ENCODE measurements at places on chromosomes 12 and 14.
A peak's percentile ranks its signal among the peaks of the same experiment; 100 is the strongest.

GRCh38 chr14:68234101-68234905 is 414.7 kb downstream of the RAD51B start:
- no peak for DNase-seq

DNA sequence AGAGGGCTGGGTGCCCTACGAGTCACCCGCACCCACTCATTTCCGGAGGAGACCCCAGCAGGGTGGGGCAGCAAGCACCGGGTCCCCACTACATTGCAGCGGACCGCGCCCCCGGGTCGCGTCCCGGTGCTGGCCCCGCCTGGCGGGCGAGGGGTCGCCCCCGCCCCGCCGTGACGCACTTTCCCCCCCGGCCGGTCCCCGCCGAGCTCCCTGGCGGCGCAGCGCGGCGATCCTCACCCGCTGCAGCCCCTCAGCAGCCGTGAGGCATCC is 106.1 kb downstream of the PRICKLE1 start:
- no peak for DNase-seq

DNA sequence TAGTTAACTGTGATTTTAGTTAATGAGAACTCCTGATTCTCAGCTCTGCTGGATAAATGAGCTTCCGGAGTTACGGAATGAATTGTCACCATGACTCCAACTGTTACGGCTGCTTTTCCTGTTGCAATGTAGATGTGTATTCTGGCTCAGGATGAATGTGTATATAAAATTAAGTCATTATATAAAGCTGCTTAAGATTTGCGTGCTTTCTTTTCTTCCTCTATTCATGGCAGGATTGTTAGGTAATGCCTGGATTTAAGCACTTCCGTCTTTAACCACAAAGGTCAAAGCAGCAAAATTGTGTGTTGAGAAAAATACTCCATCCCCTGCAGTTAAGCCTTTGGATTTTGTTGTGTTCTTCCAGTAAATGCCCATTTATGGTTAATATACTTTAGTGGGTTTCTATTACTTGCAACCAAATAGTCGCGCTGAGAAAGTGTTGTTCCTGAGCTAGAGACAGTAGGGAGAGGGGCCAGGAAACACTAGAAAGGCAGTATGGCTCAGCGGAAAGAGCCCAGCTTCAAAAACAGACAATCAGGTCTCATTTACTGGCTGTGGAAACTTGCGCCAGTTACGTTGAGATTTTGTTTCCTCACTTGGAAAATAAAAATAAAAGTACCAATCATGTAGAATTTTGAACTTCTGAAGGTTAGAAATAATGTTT is 9.4 kb upstream of the CCDC175 start:
- DNase-seq, result no peak

- DNase-seq, result peak; percentile 78
These were observed 253.1 kb downstream of the EFCAB11 start for GRCh38 chr14:89701211-89702043.

- DNase-seq, result no peak
These were observed 2.5 kb downstream of the OR6C76 start for GRCh38 chr12:55428331-55429243.

DNA sequence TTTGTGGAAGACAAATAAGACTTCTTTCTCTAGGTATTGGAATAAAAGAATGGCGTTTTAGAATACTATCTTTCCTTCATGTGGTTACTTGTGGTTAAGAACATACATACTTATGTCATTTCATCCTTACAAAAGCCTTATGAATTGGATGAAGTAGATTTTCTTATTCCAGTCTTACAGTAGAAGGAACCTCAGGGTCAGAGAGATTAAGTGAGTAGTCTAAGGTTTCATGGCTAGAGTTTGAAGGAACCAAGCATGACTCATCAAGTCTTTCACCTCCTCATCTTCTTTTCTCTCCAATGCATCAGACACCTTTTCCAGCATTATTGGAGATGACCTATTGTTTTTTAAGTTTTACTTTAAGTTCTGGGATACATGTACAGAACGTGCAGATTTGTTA is 92.9 kb upstream of the NEDD1 start:
- no peak for DNase-seq

DNA sequence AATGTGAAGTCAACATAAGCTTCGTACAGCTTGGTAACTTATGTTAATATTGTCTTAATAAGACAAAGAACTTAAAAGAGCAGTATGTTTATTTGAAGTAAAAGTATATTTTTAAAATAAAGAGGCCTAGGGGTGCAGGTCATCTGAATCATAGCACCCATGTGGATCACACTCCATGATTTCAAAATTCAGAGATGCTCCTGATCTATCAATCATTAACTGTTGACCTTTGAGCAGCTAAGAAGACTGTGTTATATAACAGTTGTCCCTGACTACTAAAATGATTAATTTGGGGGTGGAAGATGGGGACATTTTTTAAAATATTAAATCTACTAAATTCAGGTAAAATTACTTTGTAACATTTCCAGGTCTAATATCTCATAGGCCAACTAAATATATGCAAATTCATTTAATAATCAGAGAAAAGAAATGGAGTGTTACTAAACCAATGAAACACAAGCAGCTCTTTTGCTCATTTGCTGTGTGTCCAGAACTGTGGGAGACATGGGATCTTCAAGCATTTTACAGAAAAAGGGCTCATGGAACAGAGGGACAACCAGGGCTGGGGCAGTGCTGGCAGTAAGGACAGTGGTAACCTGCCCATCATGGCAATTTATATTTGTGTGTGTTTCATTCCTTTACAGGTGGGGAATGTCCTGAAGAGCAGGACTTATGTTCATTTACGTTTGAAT is 120.7 kb upstream of the PCED1B start:
- DNase-seq, result no peak

GRCh38 chr12:80213871-80214270 is 114.5 kb downstream of the OTOGL start:
- no peak for DNase-seq

GRCh38 chr12:129675947-129676346 is 227.9 kb downstream of the TMEM132D start:
- DNase-seq, result no peak

DNA sequence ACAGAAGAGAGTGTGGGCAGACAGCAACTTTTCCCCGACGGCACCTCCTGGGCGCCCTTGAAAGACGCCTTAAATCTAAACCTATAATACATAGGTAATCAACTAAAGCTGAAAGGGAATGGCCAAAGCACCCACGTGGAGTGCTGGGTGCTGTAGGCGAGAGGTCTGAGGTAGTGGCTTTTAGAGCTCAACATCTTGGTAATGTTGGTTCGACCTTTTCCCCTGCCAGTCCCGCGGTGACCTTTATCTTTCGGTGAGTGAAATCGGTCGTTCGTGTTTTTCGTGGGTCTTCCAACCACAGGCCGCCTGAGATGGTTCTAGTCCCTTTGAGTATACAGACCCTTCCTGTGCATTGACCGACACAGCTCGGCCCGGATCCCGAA is 9.1 kb downstream of the OR6S1 start:
- no peak for DNase-seq

DNA sequence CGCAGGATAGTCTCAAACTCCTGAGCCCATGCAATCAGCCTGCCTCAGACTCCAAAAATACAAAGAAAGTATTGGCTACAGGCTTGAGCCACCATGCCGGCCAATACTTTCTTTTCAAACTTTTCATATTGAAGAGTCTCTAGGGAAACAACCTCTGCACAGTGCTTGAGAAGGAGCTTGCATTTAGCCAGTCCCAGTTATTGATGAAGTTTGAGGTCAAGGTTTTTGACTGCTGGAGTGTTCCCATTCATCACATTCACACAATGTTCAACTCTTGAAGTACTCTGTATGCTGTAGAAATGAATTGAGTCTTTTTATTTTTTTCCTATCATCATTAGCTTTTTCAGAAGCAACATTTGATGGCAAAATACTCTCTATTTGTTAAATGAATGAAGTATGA is 355.8 kb upstream of the E2F7 start:
- no peak for DNase-seq

- DNase-seq, result no peak
These were observed 1.5 kb downstream of the BATF start for GRCh38 chr14:75523771-75524171.

- DNase-seq, result no peak
These were observed 32.4 kb downstream of the DENND5B start for GRCh38 chr12:31558521-31558920.

- DNase-seq, result no peak
These were observed 90.7 kb downstream of the PLEKHA5 start for GRCh38 chr12:19220205-19220604.

- no peak for DNase-seq
These were observed 235.9 kb downstream of the ERC1 start for GRCh38 chr12:1226951-1227350.

- no peak for DNase-seq
These were observed 27.0 kb upstream of the HIF1A start for GRCh38 chr14:61668282-61668681.

GRCh38 chr12:67925077-67925476 is 64.2 kb upstream of the IFNG-AS1 start:
- DNase-seq, result no peak

- no peak for DNase-seq
These were observed 442.8 kb downstream of the ZFP36L1 start for GRCh38 chr14:68349900-68350629.

GRCh38 chr14:72665259-72665658 is 228.6 kb downstream of the DPF3 start:
- DNase-seq, result no peak

DNA sequence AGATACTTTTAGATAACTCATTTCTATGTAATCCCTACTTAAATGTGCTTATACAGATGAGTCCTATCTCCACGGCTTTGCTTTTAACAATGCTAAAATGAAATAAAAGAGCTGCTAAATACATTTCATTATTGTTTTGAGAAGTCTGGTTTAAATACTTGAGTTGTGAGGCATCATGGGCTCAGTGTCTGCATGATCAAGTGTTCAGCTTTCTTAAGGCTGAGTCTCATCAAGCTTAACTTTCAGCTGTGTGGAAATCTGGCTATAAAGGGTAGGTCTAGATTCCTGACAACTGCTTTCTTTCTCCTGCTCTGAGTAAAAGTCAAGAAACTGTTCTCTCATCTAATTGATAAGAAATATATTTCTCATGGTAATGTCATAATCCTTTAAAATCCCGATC is 235.4 kb downstream of the FSCB start:
- DNase-seq, result no peak

GRCh38 chr14:100524933-100525243 is 62.3 kb downstream of the BEGAIN start:
- DNase-seq, result no peak

- no peak for DNase-seq
These were observed 13.8 kb downstream of the ZCCHC8 start for GRCh38 chr12:122486805-122487426.

- DNase-seq, result no peak
These were observed 441.8 kb downstream of the NRXN3 start for GRCh38 chr14:78611796-78612571.

DNA sequence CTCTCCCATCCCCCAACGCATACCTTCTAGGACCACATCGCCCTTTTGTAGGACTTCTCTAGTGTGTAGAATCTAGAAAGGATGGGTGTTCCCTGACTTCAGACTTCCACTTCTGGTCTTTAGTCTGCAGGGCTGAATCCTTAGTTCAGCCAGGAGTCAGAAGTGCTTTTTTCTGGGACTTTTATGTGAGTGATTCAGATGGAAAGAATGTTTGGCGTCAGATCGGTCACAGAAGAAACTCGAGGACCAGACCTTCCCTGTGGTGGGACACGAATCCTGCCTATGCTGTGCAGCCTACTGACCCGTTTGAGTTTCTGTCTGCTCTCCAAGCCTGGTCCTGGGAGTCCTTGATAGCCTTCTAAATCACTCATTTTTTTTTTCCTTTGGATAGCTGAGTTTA is 165.4 kb upstream of the SSTR1 start:
- DNase-seq, result no peak

GRCh38 chr12:53651737-53652136 is 24.1 kb downstream of the ATP5MC2 start:
- no peak for DNase-seq

DNA sequence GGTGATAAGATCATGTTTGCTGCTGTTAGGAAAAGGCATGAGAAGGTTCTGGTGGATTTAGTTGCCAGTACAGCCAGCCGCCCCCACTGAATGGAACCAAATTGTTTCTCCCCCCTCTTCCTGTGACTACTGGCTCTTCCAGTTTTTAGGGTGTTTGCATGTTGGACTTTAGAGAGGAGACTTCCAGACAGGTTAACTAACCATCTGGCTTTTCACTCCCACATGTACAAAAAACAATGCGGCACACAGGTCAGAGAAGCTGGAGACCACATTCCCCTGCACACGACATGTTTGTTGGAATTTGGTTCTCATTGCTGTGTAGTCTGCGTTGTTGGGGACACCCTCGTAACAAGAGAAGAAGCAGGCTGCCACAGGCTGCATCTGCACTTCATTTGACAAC is 103.9 kb upstream of the TMEM132C start:
- no peak for DNase-seq

DNA sequence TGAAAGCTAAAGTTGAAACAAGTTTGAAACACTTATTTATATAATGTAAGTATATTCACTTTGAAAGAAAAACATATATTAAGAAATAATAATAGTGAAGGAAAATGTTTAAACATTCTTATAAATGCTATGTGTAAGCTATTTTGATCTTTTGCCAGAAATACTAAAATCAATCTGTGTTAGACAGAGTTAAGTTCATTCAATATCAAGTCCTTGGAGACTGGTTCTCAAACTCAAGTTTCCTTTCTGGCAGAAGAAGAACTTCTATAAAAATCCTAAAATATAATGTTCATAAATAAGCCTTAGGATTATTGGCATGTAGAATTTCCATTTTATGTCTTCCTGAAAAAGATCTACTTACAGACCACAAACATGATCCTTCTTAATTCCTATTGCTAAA is 45.3 kb downstream of the TAOK3 start:
- DNase-seq, result no peak

GRCh38 chr12:116861320-116861719 is 19.9 kb downstream of the HRK start:
- no peak for DNase-seq

- no peak for DNase-seq
These were observed 609.0 kb upstream of the STXBP6 start for GRCh38 chr14:25658988-25659387.

- no peak for DNase-seq
These were observed 18.4 kb downstream of the TMPO start for GRCh38 chr12:98533723-98534251.

GRCh38 chr14:65620195-65620594 is 207.7 kb downstream of the FUT8 start:
- no peak for DNase-seq

Measured in T-cell (primary cell).